ENCODE measurements at places on chromosomes 1 and 21.

- no peak for DNase-seq
Observed at GRCh38 chr1:54315099-54315498, 91.1 kb downstream of the SSBP3 start.

- DNase-seq, result no peak
Observed at GRCh38 chr1:118047006-118047649, 117.6 kb downstream of the WDR3 start.

DNA sequence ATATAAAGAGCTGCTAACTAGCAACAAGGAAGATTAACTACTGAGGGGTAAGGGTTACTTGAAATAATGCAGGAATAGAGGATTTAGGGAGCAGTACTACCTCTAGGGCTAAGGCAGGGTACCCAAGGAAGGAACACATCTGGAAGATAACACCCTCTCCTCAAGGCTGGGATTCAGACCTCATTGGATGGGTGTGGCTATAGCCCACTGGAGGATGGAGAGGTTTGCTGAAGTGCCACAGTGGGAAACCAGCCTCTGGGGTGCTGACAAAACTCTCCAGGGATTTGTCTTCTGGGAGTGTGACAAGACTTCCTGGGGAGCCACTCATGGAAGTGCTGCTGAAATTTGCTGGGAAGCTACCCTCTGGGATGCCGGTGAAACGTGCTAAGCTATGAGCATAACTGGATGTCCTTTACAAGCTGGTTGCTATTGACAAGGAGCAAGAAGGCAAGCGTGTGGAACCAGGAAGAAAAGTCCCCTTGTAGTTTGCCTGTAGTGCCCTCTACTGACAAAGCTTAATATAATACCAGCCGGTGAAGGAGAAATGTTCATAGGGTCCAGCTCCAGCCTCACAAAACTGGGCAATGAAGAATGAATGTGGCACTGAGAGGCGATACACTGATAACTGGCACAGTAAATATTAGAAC, 122.8 kb upstream of the USP24 start:
- no peak for DNase-seq

GRCh38 chr1:80214888-80215540, 1208.5 kb upstream of the ADGRL4 start:
- DNase-seq, result no peak

DNA sequence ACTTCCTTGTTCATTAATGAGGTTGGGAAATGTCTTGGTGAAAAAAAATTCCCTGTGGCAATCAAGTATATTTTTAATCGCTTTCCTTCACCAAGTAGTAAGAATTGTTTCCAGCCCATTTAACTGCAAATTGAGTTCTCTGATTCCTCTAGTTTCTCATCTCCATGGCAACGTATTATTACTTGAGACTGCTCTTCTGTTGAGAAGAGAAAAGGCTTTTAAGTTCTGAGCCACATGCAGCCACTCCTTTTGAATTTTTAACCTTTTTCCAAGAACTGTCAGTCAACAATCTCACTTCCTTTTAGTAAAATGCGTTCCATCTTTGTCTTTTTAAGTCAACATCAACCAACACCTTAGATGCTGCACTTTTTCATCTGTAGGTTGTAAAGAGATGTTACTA, 75.7 kb upstream of the KIAA1614 start:
- DNase-seq, result no peak

- DNase-seq, result no peak
Observed at GRCh38 chr1:168535536-168535935, 8.3 kb downstream of the XCL2 start.

DNA sequence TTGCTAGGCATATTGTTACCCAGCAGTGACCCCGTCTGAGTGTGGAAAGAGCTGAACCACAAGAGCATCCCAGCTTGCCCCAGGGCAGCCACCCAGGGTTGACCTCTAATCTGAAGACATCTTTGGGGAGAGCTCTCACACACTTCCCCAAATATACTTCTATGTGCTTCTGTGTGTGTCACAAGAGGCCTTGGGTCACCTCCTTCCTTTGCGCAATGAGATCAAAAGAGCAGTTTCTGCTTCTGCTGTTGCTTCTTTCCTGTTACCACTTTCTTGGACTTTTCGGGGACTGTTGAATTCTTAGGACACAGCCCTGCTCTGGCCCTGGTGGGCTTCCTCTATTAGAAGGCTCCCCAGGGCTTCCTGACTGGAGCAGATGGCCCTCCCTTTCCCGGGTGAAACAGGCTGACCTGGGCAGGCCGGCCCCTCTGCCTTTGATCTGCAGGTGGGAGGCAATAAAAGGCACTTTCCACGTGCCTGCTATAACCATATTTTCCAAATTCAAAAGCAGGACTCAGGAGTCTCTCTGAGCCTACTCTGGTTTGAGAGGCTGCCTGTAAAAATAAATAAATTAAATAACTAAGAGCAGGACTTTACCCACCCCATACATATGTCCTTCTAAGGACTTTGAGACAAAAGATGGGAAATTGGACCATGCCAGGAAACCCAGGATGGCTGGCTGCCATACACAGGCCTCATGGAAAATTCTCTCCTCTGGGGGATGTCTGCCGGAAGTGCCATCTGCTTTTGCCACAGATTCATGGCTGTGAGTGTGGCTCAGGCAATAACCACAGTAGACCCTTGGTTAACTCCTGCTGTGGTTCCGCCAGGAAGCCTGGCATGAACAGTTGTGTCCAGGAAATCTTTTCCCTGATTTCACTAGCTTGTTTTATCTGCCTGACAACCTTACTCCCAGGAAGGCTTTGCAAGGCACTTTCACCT, 28.3 kb upstream of the RCSD1 start:
- DNase-seq, result no peak
